NCI-H1048 (cell line): ENCODE measurements at places on chromosomes 1 and 21.

DNA sequence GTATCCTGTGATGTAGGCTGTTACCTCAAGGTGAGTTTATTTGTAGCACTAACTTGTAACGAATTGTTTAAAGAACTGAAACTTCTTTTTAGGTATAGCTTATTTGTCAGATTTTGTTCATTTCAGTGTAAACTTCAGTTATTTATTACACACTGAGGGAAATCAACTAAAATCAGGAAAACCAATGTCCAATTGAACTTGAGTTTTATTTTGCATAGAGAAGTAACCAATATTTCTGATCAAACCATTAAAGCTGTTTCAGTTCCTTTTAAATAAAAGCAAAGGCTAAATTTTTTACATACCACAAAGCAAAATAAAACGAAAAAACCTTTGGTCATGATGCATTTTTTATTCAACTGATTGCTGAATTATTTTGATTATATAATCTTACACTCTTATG, 103.6 kb downstream of the CAMTA1 start:
- no peak for DNase-seq

DNA sequence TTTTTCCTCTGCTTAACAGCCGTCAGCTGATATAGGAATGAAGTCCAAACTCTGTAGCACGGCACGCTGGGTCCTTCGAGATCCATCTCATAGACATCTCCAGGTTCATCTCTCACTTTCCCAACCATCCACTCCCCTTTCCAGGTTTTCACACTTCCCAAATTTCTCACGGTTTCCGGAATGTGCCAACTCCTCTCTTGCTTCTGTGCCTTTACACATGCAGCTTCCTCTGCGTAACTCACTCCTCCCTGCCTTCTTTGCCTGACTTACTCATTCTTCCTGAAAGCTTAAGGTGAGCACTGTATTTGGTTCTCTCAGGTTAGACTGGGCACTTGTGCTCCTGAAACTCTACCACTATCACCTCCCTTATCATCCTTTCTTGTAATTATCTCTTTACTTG, 168.4 kb downstream of the PCNX2 start:
- DNase-seq, result no peak

DNA sequence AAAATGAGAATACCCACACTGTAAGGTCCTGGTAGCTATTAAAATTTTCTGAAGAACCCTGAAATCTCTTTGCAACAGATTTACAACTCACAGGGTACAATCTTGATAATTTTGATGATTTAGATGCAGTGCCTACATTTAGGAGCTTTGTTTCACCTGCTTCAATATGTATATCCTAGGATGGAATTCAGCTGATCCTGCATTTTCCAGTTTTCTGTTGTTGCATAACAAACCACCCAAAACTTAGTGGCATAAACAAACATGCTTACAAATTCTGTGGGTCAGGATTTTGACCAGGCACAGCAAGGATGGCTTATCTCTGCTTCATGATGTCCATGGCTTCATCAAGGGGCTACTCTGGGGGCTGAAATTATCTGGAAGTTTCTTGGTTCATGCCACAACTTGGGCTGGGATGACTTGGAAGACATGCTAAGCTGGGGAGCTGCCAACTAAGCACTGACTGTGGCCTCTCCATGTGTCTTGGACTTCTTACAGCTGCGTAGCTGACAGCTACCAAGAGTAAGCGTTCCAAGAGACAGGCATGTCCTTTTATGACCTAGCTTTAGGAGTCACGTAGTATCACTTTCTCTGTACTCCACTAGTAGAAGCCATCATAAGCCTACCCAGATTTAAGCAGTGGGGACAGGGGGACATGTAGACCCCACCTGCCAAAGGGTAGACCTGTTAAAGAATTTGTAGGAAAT, 108.5 kb downstream of the CACHD1 start:
- DNase-seq, result no peak

DNA sequence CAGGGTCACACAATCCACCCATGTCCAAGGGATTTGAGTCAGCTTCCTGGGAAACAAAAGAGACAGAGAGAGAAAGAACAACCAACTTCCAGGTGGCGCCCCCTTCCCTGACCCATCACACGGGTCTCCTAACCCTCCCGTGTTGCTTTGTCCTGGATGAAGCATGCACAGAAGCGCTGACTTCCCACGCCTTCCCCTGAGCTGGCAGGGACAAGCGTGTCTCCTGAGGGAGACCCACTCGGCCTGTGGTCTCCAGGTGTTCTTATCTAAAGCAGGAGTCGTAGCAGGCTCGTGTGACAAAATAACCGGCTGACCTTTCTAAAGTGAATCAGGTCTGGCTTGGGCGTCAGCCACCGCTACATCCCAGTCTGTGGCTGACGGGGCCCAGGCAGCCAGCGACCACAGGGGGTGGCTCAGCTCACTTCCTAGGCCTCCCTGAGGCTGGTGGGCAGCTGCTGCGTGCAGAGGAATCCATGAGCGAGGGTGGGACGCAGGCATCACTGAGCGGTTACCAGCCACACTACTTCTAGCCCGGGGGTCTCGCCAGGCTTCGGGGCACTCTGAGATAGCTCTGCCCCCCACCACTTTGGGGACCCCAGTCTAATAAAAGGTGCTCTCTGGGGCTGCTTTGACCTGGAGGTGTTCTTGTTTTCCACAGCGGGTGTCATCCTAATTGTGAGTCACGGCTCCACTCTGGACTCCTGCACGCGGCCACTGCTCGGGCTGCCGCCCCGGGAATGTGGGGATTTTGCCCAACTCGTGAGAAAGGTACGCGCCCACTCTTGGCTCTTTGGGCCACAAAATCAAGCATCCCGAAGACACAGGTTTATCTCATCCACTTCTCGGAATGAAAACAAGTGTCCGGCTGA, 40.4 kb downstream of the UBASH3A start:
- no peak for DNase-seq

DNA sequence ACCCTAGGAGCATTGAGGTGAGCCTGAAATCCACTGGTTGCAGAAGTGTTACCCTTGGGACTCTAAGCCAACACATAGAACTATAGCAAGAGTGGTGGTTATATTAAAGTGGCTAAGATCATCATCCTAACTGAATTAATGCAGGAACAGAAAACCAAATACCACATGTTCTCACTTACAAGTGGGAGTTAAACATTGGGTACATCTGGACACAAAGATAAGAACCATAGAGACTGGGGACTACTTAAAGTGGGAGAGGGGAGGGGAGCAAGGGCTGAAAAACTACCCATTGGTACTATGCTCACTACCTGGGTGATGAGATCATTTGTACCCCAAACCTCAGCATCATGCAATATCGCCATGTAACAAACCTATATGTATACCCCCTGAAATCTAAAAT, 100.0 kb downstream of the SLC25A24 start:
- no peak for DNase-seq

DNA sequence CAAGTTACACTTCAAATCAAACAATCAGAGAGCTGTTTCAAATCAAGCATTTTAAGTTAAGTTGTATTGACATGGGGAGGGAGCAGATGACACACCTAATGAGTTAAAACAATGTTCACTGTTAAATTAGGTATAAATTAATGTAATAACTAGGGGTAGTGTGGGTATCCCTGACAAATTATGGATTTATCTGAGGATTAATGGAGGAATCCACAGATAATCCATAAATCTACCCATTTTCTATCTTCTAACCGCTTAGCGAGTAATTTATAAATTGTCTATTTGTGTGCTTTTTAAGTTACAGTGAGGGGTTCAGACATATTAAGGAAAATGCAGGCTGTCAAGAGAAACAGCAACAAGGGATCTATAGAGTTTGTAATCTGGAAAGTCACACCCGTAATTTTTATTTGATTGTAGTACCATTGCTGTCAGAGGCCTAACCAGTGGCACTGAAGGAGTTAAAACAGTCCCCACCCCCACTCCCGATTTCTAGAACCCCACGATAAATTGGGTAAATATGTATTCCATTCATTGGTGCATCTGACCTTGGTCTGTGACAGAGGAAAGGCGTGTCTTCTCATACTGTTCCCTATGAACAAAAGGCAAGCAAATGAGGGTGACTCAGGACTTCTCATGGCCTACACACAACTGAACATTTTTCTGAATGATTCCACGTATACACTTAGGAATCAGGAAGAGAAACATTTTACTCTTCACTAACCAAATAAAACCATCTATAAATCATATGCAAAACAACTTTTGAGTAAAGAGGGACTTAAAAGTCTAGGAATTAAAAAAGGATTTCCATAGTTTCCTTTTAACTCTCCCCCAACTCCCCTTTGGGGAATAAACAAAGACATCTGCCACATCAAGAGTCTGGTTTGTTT, 7.4 kb downstream of the IRF2BP2 start:
- DNase-seq, result peak; percentile 91

GRCh38 chr1:54488779-54489626, 59.0 kb upstream of the ACOT11 start:
- peak; percentile 48 for DNase-seq

DNA sequence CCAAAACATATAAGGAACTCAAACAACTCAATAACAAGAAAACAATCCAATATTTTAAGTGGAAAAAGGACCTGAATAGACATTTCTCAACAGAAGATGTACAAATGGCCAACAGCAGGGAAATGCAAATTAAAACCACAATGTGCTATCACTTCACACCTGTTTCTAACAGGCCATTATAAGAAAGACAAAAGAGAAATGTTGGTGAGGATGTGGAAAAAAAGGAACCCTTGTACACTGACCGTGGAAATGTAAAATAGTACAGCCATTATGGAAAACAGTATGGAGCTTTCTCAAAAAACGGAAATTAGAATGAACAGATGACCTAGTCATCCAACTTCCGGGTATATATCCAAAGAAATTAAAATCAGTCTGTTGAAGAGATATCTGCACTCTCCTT, 37.8 kb upstream of the CD2 start:
- no peak for DNase-seq

DNA sequence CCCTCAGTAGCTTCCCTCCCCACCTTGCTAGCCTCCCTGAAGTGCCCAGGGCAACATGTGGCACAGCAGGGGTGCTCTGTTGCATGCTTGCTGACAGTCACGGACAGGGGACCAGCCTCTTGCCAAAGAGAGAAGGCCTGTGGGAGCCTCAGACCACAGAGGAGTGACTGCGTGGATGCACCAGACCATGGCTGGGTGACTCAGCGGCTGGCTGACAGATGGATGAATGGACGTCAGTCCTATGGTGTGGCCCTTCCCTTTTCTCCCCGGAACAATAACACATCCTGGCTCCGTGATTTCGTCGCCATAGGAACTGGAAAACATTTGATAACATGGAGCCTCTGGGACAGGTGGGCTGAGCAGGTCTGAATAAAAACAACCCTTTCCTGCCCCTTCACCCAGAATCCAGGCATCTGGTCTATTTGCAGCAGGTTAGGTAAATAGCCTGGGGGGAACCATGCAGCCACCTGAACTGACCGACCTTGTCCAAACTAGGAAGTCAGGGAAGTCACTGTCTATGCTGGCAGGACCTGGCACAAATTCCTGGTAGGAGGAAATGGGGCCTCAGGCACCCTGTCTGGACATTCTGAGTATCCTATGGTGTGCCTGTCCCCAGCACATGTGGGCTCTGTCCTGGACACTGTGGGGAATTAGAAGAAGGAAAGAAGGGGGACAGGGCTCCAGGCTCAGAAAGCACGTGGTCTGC, 53.3 kb downstream of the NENF start:
- no peak for DNase-seq

DNA sequence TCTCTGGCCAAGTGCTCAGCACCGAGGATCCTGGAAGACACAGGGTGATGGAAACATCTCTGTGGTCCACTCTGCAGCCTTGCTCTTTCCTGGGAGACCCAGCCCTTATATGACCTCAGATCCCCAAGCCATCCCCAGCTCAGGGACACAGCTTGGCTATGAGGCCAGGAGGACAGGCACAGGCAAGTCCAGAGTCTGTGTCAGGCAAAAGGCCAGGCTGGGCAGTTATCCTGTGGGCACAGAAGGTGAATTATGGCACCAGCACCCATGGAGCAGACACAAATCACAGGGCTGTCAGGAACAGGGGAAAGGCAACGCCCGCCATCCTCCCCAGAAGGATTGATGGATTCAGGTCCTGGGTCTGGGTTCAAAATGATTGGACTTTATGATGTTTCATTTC, 52.1 kb upstream of the SCMH1 start:
- no peak for DNase-seq

DNA sequence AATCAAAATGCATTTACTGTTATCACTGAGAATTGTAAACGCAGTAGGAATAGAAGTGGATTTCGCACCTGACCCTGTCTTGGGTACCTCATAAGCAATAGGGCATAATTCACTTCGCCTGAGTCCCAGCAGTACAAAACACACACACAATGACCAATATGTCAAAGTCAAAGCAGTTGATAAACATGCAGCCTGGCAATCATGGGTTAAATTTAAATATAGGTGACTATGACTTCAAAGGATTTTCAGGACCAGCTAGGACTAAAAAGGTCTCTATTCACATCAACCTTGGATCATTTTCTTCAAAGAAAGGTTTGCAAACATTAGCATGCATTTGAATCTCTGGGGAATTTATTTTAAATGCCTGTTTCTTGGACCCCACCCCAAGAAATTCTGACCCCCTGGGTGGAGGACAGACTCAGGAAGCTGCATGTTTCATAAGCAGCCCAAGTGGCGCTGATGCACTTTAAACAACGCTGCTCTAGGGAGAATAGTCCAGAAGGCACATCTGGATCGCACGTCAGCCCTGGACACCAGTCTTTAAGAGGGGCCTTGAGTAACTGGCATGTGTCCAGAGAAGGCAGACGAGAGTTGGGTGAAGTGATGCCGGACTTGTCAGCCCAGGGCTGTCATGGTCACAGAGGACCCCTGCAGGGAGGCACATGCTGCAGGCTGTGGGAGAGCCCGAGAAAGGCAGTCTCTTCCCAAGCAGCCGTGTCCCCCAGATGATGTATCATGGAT, 55.7 kb upstream of the EFHD2 start:
- no peak for DNase-seq

GRCh38 chr1:167706931-167707877, 14.6 kb upstream of the MPZL1 start:
- no peak for DNase-seq

DNA sequence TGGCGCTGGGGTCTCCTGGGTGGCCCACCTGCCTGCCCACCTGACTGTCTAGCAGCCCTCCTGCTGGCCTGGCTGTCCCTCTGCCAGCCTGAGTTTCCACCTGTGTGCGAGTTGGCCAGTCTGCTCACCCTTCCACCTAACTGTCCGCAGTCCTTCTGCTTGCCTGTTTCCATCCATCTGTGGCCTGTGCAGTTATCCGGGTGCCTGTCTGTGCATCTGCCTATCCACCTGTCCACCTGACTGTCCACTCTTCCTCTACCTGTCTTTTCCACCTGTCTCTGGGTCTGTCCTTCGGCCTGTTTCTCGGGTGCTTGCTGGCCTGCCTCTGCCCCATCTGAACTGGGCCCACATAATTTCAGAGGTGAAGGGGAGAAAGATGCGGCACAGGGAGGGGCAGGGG, 1.9 kb downstream of the KCNQ4 start:
- DNase-seq, result no peak

DNA sequence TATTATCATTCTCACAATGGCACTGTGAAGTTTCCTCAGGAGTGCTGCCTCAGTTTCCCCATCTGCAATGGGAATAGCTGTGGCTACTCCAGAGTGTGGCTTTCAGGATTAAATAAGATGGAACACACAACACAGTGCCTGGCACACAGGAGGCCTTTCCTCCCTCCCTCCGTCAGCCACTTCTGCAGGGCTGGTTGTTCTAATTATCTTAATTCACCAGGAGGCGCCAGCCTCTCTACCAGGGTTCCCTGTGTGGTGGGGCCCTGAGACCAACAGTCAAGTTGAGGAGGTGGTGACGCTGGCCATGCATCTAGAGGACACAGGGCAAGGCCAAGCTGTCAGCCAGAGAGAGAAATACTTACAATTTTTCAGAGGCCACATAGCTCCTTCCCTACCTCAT, 6.3 kb upstream of the FOXO6 start:
- DNase-seq, result no peak
